ENCODE measurements at places on chromosomes 7 and 10.

DNA sequence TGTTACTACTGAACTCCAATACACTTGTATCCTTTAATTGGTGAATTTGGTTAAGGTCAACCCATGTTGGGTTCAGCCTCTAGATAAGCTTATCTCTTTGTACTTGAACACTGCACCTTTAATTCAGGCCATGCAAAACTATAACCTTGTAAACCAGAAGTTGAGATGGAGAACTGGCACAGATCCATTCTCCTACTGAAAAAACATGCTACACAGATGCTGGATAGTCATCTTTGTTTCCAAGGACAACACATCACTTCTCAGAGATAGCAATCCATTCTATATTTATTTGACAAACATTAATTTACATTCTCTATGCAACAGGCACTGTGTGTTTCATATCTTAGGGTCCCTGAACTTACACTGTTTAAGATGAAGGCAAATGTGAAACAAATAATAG lies 2.9 kb upstream of the CDK14 start:
- no peak for DNase-seq

GRCh38 chr10:52313256-52313932 lies 687 bp upstream of the DKK1 start:
- no peak for DNase-seq

DNA sequence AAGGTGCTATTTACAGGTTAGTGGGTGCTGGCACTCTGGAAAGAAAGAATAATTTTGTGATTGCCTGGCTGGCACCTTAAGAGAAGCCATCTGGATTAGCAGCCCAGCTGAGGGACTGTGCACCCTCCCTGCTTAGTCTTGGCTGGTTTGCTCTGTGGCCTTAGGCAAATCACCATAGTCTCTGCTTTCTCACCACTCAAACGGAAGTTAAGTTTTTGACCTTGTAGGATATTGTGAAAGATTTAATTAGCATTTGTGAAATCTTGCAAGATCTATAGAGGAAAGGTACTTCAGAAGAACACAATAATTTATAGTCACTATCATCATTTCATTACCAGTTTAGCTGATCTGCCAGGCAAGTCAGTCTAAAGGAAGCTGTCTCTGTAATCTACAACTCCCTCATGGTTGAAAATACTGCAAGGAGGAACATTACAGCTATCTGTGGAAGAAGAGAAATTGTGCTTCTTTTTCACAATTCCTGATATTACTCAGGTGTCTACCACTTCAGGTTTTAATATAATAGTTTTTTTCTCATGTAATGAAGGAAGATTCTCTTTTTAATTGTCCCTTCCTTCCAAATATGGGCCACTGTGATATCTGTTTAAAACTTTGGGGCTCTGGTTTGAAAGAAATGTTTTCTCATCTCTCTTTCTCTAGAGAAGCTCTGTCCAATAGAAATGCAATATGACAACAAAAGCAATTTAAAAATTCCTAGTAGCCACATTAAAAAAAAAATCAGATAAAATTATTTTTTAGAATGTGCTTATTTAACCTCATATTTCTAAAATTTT lies 219.6 kb downstream of the PTEN start:
- DNase-seq: no peak

DNA sequence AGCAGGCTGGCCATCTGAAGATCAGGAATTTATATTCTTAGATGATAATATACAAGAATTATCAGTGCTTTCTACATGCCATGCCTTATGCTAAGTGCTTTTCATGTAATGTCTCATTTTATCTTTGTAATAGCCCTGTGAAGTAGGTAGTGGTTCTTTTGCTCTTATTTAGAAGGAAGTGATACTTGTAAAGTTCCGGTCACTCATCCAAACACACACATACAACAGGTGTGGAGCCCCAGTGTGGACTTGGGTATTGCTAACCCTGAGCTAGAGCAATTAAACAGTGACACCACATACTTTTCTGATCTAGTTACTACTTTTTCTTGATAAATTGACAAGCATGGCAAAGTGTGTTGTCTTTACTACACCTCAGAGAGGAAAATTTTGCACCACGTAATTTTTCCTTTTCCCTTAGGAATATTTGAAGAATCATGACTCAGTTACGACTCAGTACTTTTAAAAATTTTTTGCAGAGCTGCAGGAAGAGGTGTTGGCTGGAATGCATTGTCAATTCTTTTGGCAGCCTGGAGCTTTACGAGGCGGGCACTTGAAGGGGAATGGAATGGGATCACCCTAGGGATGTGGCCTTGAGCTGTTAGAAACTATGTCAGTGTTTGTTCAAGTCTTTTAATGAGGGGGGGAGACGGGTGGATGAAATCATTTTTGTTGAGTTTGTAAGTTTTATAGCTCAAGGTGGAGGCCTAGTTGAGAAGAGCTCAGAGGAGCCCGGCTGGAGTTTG lies 212.5 kb upstream of the CELF2 start:
- no peak for DNase-seq

- DNase-seq: peak; percentile 12
These were observed 106.7 kb downstream of the SNX10 start for GRCh38 chr7:26398427-26398755.

GRCh38 chr10:113169853-113170460 lies 219.9 kb downstream of the TCF7L2 start:
- no peak for DNase-seq

DNA sequence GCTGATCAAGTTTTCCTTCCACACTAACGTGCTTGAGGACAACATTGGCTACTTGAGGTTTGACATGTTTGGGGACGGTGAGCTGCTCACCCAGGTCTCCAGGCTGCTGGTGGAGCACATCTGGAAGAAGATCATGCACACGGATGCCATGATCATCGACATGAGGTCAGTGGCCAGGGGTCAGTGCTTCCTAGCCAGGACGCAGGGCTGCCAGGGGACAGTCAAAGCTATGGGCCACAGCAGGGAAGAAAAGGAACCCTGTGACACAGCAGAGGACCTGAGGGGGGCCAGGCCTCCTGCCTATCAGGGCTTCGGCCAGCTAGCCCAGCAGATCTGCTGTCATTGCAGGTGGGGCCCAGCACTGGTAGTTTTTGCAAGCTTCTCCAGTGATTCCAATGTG lies 5.2 kb downstream of the RBP3 start:
- no peak for DNase-seq

All from stimulated activated CD4-positive, alpha-beta T cell treated with anti-CD3 and anti-CD28 coated beads, Interleukin-4, amount 100 ng/mL, for 4 hours (primary cell).